ENCODE measurements at places on chromosomes 6 and 20.

DNA sequence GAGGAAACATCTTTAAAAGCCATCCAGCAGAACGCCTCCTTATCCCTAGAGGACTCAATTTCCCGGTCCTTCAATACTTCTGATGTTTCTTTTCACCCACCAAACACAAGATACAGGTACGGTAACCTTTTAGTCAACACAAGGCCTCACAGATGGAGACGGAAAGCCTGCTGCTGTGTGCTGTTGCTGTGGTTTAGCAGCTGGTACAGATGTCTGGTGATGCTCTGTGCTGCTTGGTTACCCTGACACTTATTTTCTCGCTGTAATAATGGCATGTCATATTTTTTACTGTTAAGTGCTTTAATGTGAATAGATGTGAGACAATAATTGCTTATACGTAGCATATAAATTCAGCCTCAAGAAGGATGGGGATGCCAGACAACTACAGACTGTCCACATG, 25.3 kb downstream of the GMDS start:
- DNase-seq, result no peak

DNA sequence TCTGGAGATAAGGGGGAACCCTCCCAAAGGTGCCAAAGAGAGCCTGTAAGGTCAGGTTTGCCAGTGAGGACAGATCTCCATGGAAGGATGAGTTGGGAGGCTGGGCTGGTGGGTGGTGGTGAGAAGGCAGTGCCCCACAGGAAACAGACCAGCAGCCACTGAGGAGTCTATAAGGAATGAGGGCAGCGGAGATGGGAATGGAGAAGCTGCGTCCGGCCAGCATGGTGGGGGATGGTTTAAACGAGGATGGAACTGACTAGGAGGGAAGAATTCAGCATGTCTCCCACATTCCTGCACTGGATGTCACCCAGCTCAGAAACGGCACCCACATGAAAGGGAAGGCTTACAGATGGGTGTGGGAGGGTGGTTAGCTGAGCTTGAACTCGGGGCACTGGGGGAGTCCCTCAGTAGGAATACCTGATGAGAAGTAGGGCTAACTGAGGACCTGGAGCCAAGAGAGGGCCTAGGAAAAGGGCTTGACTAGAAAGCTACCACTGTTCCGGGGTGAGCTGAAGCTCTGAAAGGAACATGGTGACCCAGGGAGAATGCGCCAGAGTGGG, 53.2 kb downstream of the FOXA2 start:
- no peak for DNase-seq

DNA sequence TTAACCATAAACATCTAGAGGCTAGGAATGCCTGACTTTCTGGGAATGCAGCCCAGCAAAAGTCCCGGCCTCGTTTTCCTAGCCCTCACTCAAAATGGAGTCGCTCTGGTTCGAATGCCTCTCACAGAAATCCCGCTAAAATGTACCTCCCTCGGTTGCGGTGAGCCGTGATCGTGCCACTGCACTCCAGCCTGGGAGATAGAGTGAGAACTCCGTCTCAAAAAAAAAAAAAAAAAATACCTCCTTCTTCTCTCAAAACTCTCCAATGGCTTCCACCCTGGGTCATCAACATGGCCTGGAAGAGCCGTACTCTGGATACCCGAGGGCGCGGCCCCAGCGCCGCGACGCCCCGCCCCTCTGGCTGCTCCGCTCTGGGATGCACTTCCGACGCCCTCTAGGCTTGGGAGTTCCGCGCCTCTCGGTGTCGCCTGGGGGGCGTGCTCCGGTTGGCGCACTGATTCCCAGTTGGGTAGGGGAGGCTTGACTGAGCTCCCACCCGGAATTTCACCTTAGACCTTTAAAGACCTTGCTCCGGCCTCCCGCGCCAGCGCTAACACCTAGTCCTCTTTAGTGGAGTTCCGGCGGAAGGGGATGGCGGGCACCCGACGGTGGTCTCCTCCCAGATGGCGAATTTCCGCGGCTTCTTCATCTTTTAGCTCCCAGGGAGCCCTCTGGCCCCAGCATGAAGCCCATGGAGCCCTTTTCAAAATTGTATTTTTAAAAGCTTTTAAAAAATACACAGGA, 12.3 kb downstream of the HMGN4 start:
- DNase-seq, result peak; percentile 37

DNA sequence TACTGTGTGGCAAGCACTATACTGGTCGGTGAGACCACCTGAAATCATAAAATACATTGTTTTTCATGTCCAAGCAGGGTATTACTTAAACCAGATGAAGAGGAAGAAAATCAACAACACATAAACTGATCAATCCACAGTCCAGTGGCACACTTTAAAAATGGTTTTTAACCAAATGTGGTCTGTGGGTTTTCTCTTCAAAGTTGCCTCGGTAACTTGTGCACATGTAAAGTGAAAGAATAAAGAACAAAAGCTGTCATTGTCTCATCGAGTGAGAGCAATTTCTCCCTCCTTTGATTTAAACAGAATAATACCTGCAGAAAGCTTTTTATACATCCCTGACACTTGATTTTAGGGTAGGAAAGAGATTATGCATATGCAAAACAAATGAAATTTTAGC, 3.7 kb downstream of the FLRT3 start:
- DNase-seq, result no peak

DNA sequence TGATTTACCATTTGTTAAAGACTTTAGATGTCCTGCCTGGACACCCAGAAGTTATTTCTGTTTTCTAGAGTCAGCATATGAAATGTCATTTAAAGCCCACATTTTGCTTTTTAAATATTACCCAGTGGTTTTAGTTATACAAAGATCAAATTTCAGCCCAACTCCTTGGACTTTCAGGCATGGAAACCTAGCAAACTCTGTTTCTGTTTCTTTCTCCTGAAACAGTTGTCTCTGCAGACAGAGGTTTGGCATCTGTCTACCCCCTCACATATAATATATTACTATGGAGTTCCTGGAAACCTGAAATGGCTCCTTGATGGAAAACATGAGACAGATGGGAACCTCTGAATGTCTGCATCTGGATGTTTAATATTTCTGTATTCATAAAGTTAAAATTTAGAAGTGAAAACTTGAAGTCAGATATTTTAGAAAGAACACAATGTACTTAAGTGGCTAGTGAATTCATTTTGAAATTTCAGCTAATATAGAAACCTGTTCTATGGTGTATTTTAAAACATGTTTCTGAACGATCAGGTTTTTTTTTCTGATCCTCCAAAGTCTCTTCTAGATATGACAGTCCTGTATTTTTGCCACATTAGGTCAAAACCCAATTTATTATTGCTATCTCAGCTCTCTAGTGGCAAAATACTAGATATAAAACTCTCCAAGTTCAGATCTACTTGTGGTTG, 743.3 kb downstream of the CD109 start:
- DNase-seq, result no peak

GRCh38 chr6:143774347-143774746, 68.8 kb upstream of the LTV1 start:
- no peak for DNase-seq

- no peak for DNase-seq
Observed at GRCh38 chr6:1485678-1486077, 96.3 kb downstream of the FOXF2 start.

DNA sequence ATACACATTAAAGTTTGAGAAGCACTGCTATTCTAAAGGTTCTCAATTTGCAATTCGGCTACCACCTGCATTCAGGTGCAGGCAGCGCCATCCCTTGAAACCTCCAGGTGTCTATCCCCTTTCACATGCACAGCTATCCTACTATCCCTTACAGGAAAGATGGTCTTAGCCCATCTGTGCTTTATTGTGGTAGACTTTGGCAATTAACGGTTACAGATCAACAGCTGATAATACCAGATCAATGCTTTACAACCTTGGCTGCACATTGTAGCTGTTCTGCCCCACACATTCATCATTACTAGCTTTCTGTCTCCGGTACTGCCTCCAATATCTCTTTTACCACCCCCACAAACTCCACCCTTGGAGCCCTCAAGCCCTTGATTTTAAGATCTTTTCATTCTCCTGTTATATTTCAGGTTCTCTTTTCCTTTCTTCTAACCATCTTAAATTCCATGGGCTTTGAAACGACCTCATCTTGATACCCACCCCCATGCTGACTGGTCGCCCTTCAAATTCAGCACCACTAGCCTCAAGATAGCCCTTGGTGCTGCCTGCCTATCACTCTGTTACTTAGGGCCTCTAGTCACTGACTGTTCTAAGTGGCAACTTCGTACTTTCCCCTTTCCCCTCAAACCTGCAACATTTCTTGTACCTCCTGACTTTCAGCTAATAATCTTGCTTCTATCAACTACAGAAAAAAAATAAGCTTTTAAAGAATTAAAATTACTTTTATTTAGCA, 50.8 kb downstream of the SPTLC3 start:
- DNase-seq, result no peak

- no peak for DNase-seq
Observed at GRCh38 chr6:125340991-125341390, 39.2 kb upstream of the HDDC2 start.
